Gastroesophageal sphincter (tissue), 4 donors: ENCODE measurements at places on chromosomes 5 and 9. TPM values are rescaled to one million over a fixed set of nuclear protein-coding genes. Genes with fewer than 3 reads are reported as not detected.

The FLT4 gene
- 8.9 TPM for total RNA-seq

The SPINK13 gene
- total RNA-seq, result not detected

The ABO gene
- total RNA-seq, result 10.0 TPM

The MYMK gene
- not detected for total RNA-seq

The ACOT12 gene
- total RNA-seq, result not detected

The SPINK7 gene
- 9.6 TPM for total RNA-seq

The AQP7 gene
- 1.2 TPM for total RNA-seq

The DNAH5 gene
- 0.31 TPM for total RNA-seq

The RXFP3 gene
- not detected for total RNA-seq

The TMEM232 gene
- total RNA-seq, result 2.2 TPM

The TNFAIP8 gene
- total RNA-seq, result 29.6 TPM

The KCTD16 gene
- not detected for total RNA-seq

The ENTPD2 gene
- 1.6 TPM for total RNA-seq

The MAMDC2 gene
- 145 TPM for total RNA-seq

The TRAPPC13 gene
- total RNA-seq, result 31.9 TPM

The LCN1 gene
- total RNA-seq, result not detected

The SLC27A6 gene
- total RNA-seq, result 42.8 TPM

The S100Z gene
- not detected for total RNA-seq

The ZBED3 gene
- 6.5 TPM for total RNA-seq

The SDHA gene
- total RNA-seq, result 85.8 TPM

The ZNF879 gene
- total RNA-seq, result 6.1 TPM

The NRG2 gene
- 7.6 TPM for total RNA-seq

The RLN1 gene
- not detected for total RNA-seq

The NUTM2G gene
- total RNA-seq, result not detected

The NIM1K gene
- 0.94 TPM for total RNA-seq

The SLC12A7 gene
- 21.3 TPM for total RNA-seq

The PPP1R26 gene
- total RNA-seq, result 10.9 TPM

The ARL10 gene
- 10.7 TPM for total RNA-seq

The CACNA1B gene
- total RNA-seq, result 0.13 TPM

The PCDHGC5 gene
- total RNA-seq, result 1.5 TPM

The TTC1 gene
- total RNA-seq, result 56.0 TPM

The PCA3 gene
- 0.40 TPM for total RNA-seq

The QRFP gene
- total RNA-seq, result not detected

The PCDHA1 gene
- total RNA-seq, result not detected

The SPINK6 gene
- total RNA-seq, result not detected

The NMUR2 gene
- total RNA-seq, result not detected

The PCDHA5 gene
- 0.27 TPM for total RNA-seq

The ANKRD31 gene
- total RNA-seq, result 0.23 TPM
